ENCODE measurements at places on chromosomes 4 and X.
A peak's percentile ranks its signal among the peaks of the same experiment; 100 is the strongest.

- DNase-seq: no peak
Observed at GRCh38 chrX:38561951-38562719, 793 bp downstream of the TSPAN7 start.

GRCh38 chr4:8393593-8394038, 46.9 kb downstream of the ACOX3 start:
- no peak for DNase-seq

DNA sequence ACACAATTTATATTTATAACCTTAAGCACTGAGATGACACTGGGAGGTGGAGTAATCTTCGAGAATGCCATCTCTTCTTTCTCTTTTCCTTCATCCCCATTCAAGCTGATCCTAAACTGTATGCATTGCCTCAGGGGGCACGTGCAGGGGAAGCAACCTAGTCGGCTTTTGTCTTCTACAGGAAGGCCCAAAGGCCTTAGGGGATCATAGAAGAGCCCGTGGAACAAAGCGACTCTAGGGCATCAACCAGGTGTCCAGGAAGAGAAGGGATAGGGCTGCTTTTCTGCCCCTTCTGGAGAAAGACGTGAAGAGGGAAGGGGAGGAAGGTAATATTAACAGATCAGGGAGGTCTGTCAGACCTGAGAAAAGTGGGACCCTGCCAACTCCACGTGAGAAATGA, 6.9 kb upstream of the TLR8 start:
- no peak for DNase-seq

DNA sequence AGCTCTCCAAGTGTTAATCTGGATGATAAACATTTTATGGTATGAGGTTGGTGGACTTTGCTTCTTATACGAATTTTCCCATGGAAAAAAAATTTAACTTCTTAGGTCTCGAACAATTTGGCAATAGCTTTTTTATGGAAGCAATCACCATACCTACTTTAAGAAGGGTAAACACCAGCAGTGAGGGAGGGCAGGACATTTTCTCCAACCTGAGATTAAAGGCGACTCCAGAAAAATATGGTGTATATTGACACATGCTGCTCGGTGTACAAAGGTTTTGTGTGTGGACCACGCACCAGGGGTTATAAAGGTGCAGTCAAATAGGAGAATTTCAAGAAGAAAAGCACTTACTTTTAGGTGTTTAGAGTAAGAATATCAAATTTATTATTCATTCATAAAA, 34.2 kb upstream of the SULT1E1 start:
- DNase-seq: no peak

DNA sequence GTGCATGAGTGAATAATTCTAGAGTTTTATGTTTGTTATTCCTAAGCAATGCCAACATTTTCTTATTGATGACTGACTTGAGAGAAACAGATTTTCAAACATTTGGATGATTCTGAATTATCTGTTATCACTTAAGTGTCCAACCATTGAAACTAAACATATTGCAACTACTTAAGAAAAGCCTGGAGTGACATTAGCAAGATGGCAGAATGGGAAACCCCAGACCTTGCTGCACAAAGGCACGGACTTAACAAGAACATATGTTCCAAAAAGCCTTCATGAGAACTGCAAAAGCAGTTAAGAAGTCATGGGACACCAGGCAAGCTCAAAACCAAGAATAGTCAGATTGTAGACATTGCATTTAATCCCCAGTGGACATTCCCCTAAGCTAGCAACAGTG, 215.1 kb downstream of the DCHS2 start:
- no peak for DNase-seq

DNA sequence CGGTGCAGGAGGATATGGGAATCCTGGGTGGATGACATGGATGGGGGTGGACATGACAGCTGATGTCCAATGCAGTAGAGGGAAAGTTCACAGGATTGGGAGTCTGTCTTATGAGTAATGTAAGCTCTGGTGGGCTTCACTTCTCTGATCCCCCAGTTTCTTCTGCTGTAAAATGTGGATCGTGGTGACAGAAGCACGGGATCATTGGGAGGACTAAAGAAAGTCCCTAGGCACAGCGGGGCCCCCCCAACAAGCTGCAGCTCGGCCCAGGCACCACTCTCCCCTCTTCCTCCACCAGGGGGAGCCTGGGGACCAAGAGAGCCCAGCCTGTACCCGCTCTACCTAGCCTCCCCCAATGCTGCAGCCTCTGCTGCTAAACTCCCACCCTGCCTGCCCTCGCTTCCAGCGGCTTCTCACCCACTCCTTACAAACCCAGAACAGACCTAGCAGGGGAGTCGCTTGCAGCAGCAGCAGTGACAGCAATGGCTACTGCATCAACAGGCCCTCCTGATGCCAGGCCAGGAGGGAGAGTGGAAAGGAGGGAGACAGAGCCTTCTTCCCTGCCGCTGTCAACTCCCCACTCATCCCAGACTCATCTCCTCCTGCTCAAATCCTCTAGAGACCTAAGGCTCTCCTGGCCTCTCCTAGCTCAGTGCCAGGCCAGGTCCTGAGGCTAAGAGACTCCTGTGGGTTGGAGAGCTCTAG, 36.1 kb upstream of the IQSEC2 start:
- peak; percentile 74 for DNase-seq

GRCh38 chrX:152601848-152602616, 35.7 kb upstream of the GABRQ start:
- DNase-seq: no peak

- DNase-seq: peak; percentile 53
Observed at GRCh38 chrX:40646489-40647306, 663 bp downstream of the CXorf38 start.

- DNase-seq: no peak
Observed at GRCh38 chrX:31392513-31392912, 320.7 kb upstream of the FTHL17 start.

- no peak for DNase-seq
Observed at GRCh38 chr4:152321923-152322322, 214.0 kb downstream of the FBXW7 start.

GRCh38 chr4:17376205-17376604, 135.7 kb downstream of the QDPR start:
- DNase-seq: no peak

DNA sequence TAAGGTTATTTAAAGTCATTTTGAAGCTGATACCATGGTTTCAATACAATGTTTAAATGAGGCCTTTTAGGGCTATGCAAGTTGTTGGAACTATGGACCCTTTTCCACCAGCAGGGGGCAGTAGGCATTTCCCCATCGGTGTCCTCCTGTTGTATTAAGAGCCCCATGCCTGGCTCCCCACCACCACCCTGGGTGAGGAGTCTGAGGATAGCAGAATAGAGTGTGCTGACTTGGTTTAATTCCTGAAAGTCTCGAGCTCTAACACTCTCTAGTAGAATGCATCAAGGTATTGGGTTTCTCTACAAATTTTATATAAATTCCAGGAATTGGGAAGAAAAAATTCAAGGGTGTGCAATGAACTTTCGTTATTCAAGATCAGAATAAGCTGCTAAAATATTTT, 234.8 kb upstream of the JADE1 start:
- peak; percentile 47 for DNase-seq

DNA sequence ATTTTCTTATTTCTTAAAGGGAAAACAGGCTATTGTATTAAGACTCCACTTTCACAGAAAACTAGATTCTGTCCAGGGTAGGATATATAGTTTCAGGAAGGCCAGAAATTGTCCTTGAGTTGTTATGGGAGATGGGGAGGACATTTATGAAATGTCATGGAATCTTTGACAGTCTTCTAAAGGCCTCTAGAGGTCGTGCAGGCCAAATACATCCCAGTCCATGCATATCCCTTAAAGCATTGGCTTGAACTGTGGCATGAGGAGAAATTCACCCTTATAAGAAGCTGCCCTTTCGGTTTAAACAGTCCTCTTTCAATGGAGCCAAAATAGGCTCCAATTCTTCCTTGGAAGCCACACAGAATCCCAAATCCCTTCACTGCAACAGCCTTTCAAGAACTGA, 183.6 kb upstream of the NOCT start:
- DNase-seq: no peak

DNA sequence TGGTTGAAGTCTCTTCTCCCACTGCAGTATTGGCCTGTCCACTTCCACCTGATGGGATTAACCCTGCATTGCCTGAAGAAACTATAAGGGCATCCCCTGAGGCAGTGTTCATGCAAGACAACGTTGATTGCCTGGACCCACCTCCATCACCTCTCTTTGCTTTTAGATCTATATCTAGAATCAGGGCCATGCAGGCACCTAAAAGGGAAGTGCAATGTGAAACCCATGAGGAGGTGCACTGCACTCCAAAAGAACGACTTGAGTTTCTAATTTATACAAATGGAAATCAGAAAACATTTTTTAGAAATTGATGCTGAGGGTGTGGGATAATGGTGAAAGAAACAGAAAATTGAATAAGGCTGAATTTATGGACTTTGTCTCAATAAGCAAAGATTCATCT, 694.4 kb downstream of the TRAM1L1 start:
- no peak for DNase-seq

DNA sequence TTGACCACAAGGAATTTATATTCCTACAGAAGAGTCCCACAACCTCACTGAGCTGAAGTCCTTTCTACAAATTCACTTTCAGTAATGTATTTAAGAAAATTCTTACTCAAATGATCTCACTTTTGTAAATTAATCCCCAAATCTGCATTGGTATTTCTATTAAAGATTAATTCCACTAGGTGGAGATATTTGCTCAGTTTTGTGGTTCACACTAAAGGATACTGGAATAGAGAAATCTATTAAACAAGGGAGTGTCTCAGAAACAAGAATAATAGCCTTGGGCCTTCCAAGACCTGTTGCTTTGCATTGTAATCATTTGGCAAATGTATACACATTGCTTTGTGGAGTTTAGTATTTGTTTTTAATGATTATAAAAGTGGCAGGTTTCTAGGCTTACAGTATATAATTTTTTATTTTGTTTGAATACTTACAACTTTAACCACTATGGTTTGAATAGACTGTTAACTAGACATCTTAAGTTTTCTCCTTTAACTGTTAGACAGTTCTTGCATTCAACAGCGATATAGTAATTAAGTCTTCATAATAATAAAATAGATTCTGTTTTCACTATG, 25.9 kb downstream of the CFAP299 start:
- no peak for DNase-seq

Data from activated naive CD8-positive, alpha-beta T cell treated with anti-CD3 and anti-CD28 coated beads, Interleukin-2, amount 10 ng/mL, durations not matched to agents 7 days and 5 days (primary cell).